HS-5 (cell line): ENCODE measurements at places on chromosomes 2 and 18.

DNA sequence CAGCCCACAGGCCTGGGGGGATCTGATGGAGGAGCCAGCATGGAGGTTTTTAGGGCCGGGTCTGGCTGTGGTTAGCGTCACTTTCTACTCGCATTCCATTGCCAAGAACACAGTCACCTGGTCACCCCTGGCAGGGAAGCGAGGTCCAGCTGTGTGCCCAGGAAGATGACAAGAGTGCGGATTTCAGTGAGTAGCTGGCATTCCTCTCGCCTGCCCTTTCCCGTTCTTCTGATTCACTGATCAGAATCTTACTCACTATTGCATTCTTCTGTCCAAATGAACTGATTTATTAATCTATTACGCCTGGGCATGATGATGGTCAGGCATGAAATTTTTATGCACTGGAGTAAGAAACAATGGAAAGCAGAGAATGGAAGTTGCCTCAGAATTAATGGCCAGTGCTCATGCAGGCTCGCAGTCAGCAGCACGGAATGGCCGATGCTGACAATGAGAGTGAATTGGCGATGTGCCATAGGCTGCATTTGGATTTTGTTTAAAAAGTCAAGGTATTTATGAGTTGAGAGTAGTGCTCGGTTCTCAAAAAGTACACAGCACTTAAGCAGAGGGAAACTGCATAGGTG lies 76.4 kb upstream of the MGAT5 start:
- DNase-seq: no peak

DNA sequence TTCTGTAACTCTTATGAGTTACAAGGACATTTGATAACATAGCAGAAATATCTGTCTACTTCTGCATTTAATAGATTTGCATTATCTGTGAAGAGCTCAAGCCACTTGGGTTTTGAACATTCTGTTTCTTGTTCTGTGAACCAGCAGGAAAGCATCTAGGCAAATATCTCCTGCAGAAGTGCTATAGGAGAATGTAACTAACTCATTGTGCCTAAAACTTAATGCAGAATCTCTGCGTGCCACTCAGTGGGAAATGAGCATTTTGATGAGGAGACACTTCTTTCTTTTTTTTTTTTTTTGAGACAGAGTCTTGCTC lies 63.5 kb downstream of the MYOM1 start:
- DNase-seq: no peak

- no peak for DNase-seq
These were observed 121.8 kb downstream of the RTP5 start for GRCh38 chr2:241991299-241991698.

DNA sequence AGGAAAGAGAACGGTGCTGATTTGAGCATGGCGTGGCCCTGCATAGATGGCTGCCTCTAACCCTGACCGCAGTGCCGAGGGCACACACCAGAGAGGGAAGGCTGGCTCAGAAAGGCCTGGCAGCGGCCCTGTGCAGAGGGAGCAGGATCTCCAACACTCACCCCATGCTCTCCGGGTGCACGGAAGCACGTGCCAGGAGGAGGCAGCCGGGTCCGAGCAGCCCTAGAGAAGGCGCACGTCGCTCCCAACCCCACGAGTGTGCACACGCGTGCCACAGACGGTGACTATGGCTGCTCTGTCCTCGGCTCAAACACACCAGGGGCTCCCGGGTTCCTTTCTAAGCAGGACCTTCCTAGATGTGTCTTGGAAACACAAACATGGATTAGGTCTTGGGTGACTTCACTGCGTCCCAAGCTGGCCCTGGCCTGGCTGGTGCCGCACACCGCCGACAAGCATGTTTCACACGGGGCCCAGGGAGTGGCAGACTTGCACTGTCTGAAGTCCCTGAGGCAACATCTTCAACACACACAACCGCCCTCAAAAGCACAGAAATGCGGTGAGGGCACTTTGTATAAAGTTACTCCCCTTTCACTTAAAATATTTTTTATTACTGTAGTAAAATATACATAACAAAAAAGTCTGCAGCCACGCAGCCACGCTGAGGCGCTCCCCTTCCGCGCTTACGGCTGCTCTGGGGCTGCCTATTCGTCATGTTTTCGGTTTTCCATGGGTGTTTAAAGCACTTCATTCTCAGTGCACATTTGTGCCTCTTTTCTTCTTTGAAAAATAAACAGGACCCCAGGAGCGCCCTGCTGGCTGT lies 110.0 kb downstream of the ZNF516 start:
- no peak for DNase-seq

DNA sequence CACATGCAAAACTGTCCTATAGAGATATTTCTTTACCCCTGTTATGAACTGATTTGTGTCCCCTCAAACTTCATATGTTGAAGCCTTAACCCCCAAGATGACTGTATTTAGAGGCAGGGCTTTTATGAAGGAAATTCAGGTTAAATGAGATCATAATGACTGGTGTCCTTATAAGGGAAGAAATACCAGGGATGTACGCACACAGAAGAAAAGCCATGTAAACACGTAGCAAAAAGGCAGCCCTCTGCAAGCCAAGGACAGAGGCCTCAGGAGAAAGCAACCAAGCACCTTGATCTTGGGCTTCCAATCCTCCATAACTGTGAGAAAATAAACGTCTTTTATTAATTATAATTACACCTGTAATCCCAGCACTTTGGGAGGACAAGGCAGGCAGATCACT lies 101.3 kb upstream of the NDUFV2 start:
- no peak for DNase-seq

DNA sequence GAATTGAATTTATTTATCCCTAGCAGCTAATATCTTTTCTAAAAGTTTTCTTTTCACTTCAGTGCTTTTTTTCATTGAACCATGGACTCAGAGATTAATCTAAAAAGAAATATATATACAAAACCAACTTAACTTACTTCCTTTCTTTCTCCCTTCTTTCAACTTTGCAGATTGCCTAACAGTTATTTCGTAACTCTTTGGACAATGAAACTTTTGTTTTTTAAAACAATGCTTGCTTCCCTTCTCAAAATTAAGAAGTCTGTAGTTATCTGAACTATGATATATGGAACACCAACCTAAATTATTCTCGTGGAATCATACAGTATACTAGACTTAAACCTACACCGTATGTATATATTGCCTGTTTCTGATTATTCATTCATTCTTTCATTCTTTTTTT lies 62.9 kb downstream of the MIB1 start:
- DNase-seq: no peak

DNA sequence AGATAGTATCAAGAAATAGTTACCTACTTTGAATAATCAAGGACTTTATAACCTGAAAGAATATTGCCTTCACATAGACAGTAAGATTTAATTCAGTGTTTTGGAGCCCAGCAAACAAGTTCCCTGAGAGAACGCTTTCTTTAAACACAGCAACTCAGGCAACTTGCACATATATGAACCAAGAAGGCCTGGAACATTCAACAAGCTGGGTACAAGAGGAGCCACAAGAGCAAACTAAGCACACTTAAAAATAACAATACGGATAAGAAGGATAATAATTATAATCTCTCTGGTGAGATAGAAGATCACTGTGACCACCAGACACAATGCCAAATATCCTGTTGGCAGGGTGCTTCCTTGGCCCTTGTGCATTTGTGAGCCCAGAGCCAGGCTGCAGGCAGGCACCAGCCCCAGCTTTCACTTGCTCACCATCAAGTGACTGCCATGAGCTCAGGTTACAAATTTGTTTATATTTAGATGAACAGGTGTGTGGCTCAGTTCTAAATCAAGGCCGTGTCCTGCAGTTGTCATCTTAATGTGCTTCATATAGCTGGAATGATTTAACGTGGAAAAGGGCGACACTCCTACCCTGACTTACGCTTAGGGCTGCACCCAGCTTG lies 446.6 kb downstream of the IRS1 start:
- DNase-seq: no peak

DNA sequence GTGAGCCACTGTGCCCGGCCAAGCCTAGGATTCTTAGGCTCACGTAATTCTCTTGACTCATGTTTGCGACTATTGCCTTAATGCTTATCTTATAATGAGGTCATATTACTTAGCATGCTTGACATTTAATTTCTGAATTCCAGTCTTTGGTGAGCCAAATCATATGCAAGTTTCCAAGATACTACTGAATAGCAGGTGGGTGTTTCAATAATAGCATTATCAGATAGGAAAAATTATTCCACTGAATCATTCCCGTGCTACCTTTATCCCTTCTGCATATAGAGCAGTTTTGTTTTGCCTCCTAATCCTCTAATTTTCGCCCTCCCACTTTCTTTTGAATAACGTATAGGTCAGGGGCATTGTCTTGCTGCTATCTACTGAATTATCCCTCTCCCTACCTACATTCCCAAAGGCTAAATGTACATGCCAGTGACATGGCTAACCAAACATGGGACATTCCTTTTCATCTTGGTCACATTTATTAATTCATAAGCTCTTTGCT lies 4.9 kb downstream of the DAW1 start:
- DNase-seq: no peak

- DNase-seq: peak; percentile 73
These were observed 59.4 kb downstream of the HK2 start for GRCh38 chr2:74893332-74893731.

- peak; percentile 80 for DNase-seq
These were observed 70.3 kb downstream of the LNPK start for GRCh38 chr2:175931805-175932204.

DNA sequence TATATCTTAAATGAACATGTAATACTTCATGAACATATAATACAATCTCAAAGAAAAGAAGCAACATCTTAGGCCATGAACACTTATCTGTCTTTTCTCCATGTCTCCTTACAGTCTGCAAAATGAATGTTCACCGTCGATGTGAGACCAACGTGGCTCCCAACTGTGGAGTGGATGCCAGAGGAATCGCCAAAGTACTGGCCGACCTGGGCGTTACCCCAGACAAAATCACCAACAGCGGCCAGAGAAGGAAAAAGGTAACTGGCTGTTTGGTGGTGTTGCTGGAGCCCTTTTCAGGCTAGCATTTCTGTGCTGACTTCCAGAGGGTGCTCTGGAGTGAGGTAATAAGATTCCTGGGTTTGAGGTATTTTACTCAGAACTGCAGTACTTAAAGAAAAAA lies 295.9 kb upstream of the EPAS1 start:
- no peak for DNase-seq

DNA sequence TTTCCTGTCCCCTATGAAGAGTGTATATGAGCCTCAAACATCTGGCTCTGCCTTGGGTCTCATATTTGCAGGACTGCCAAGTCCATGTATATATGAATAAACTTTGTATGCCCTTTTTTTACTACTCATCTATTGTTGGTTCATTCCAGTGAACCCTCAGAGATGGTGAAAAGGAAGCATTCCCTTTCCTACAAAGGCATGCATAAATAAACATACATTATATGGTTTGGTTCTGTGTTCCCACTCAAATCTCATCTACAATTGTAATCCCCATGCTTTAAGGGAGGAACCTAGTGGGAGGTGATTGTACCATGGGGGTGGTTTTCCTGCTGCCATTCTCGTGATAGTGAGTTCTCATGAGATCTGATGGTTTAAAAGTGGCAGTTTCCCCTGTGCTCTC lies 534.2 kb downstream of the SPAG16 start:
- DNase-seq: no peak

GRCh38 chr2:4780679-4781078 lies 911.5 kb upstream of the SOX11 start:
- no peak for DNase-seq

DNA sequence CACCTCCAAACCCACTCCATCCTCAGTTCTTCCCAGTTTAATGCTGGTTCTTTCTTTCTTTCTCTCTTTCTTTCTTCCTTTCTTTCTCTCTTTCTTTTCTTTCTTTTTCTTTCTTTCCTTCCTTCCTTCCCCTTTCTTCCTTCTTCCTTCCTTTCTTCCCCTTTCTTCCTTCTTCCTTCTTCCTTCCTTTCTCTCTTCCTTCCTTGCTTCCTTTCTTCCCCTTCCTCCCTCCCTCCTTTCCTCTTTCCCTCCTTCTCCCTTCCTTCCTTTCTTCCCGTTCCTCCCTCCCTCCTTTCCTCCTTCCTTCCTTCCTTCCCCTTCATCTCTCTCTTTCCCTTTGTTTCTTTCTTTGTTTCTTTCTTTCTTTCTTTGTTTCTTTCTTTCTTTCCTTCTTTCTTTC lies 50.9 kb downstream of the PDCL3 start:
- no peak for DNase-seq

GRCh38 chr18:9824474-9824832 lies 61.3 kb upstream of the TXNDC2 start:
- no peak for DNase-seq

- DNase-seq: peak; percentile 8
These were observed 469.3 kb downstream of the PLCL1 start for GRCh38 chr2:198273660-198274059.

DNA sequence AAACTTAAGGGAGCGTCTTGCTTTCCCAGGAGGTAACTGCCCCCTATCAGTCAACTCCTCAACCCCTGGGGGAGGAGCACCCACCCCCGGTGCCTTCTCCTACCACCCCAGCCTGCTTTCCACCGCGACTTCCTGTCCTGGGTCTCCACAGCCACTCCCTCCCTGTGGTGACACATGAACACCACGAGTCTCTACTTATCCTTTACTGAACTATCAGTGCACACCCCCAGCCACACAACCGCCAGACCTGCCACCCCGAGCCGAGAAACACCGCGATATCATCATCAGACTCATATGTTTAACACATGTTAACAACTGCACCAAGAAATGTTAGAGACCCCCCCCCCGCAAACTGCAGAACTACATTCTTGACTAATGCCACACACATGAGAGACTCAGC lies 43.3 kb downstream of the LONRF2 start:
- DNase-seq: no peak

GRCh38 chr2:236768393-236769140 lies 198.9 kb downstream of the ACKR3 start:
- no peak for DNase-seq

DNA sequence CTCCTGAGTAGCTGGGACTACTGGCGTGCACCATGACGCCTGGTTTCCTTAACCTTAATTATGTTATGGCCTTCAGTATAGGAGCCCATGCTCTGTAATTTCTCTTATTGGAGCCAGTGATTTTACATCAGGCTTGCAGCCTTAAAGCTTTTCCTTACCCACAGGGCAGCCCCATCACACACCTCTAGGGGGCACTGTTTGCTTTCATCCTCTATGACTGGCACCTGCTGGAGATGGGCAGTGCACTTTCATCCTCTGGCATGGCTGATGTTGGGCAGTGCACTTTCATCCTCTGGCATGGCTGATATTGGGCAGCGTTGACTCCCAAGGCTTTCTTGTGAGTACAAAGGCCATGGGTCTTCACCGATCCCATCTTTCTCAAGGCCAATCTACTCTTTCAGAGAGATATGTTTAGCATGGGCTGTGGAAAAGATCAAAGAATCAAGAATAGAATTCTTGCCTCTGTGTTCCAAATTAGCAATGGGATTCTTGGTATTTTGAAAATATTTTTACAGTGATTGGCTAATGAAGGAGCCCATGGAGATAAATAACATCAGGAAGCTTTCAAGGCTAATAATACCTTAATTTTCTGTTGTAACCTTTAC lies 80.7 kb upstream of the MEX3C start:
- DNase-seq: no peak

- no peak for DNase-seq
These were observed 27.1 kb downstream of the SLC38A11 start for GRCh38 chr2:164928101-164928673.

DNA sequence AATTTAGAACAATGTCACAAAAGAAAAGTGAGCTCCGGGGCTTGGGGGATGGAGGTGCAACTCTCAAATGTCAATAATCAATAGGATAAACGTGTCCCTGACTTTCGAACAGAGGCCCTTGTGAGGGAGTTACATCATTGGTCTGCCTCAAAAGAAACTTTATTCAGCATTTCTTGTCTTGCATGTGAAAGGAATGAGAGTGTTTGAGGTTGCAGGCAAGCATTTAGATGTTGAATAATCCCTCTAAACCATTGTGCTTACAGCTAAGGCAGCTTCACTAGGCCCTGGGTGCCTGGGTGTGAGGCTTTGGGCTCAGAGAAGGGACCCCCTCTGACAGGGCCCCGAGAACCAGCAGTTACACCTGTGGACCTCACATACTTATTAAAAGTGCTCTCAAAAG lies 28.6 kb upstream of the FHL2 start:
- DNase-seq: no peak
